ENCODE measurements at places on chromosomes 5 and 9.

- DNase-seq: no peak
Observed at GRCh38 chr5:56405116-56405908, 172.2 kb upstream of the ANKRD55 start.

DNA sequence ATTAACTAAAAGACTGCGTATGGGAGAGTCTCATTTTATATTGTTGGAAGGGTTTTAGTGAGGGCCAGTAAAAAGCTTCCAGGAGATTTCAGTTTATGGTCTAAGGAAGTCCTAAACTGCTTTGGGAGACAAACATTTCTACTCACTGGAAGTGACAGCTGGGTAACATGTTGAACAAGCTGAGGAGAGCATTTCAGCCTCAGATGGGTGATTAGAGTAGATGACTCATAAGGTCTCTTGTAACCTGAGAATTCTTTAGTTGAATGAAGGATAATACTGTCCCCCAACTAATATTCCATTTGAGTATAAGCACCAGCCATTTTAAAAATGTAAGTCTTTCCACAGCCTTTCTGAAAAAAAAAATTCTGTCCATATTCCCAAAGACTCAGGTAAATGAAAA is 218.0 kb upstream of the C9orf72 start:
- DNase-seq: no peak

DNA sequence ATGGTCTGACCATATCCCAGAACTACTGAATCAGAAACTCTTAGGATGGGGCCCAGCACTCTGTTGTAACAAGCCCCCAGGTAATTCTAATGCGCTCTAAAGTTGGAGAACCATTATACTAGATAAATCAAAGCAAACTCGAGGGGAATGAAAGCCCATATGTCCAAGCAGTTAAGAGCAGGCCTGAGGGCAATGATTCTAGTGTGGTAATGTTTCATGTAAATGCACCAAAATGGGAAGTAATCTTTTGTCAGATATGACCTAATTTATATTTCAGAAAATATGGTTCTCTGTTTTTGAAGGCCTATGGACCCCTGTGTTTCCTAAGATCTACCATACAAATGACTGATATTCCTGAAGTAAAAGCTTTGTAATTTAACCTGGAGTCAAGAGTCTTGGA is 108.0 kb upstream of the PTGER4 start:
- no peak for DNase-seq

DNA sequence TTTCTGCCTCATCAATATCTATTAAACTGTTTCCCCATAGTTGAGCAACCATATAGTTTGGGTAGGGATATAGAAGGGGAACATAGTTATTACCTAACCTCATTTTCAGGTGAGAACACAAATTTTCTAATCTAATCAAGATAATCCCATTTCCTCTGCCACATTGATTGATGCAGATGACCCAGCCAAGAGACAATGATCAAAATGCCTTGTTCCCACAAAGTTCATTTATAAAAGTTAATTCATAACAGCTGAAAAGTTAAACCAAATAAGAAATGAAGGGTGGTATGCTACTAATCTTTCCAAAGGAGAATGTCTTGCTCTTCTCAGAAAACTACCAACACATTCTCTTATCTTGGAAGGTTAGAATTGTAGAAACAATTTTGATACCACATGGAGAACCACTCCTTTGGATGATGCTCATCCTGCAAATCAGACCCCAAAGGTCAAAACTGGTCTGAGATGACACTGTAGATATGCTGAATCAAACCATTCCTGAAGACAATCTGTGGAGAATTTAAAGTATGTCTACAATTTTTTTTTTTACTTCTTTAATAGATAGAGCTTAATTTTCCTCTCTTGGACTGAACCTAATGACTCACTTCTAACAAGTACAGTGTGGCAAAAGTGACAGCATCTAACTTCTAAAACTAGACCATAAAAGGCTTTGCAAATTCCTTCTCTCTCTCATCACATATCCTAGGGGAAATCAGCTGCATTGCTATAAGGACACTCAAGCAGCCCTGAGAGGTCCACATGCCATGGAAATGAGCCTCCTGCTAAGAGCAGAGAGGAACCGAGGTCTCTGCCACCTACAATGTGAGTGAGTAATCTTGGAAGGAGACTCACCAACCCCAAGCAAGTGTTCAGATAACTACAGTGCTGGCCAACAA is 586.7 kb upstream of the TUSC1 start:
- DNase-seq: no peak

GRCh38 chr5:179379321-179379890 is 34.1 kb upstream of the ADAMTS2 start:
- DNase-seq: no peak

DNA sequence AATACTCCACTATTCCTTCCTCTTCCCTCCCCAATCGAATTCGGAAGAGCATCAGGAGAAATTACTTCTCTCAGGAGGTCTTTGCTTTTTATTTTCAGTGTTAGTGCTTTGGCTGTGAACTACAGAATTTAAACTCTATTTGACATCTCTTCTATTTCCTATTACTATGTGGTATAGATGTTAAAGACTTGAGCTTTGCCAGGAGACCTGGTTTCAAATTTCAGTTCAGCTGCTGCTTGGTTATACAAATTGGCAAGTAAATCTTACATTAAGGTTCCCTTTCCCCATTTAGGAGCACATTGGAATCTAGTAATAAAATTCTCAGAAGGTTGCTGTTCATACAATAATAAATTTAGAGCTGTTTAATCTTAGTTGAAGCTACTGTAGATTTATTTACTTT is 13.1 kb downstream of the UHRF2 start:
- no peak for DNase-seq

GRCh38 chr5:33981408-33982162 is 2.9 kb downstream of the SLC45A2 start:
- DNase-seq: no peak

- DNase-seq: no peak
Observed at GRCh38 chr9:75002422-75003023, 25.6 kb downstream of the CARNMT1 start.

DNA sequence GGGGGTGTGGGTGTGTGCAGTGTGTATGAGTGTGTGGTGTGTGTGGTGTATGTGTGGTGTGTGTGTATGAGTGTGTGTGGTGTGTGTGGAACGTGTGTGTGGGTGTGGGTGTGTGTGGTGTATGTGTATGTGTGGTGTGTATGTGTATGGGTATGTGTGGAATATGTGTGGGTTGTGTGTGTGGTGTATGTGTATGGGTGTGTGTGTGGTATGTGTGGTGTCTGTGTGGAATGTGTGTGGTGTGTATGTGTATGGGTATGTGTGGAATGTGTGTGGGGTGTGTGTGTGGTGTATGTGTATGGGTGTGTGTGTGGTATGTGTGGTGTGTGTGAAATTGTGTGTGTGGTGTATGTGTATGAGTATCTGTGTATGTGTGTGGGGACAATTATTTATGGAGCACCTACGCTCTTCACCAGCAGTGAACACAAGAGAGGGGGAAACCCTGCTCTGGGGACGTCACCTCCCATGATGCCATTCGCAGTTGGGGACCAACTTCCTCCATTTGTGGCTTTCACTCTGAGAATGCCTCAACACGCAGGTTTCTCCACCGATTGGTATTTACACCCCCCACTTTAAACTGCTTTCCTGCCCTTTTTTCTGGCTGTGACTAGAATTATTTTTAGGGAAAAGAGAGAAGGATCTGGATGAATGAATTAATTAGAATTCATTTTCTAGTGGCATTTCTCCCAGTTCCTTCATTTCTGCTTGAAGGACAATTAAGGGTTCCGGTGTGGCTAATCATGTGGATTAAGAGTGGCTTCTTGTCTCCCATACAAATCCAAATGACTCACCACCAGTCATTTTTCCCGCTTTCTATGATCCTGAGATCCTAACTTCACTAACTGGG is 238.1 kb downstream of the ROR2 start:
- no peak for DNase-seq

- no peak for DNase-seq
Observed at GRCh38 chr9:135985889-135986288, 24.7 kb upstream of the UBAC1 start.

GRCh38 chr5:154220625-154221024 is 30.1 kb downstream of the GALNT10 start:
- DNase-seq: no peak
